ENCODE measurements at places on chromosomes 13 and 19.

DNA sequence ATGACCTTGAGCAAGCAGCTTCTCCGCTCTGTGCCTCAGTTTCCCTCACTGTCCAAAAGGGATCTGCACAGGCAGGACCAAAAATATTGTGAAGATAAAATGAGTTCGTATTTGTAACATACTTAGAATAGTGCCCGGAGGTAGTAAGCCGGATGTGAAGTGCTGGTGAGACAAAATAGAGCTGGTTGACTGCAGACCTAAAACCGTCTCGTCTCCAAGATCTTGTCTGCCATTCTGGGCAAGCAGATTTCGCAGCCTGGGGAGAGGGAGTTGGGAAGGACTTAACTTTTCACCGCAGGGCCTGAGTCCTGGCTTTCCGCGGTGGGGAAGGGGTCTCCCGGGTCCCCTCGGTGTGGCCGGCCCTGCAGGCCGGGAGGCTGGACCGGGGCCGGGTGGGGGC, 8.2 kb upstream of the BBC3 start:
- peak overlapping the region; percentile 37 for H3K27ac ChIP-seq
- H3K36me3 ChIP-seq, result no peaks in the 10 kb centered on the region
- peak overlapping the region; percentile 29 for H3K4me3 ChIP-seq
- peaks cover 40% of the 10 kb centered on the region for H3K4me1 ChIP-seq
- no peak for DNase-seq

DNA sequence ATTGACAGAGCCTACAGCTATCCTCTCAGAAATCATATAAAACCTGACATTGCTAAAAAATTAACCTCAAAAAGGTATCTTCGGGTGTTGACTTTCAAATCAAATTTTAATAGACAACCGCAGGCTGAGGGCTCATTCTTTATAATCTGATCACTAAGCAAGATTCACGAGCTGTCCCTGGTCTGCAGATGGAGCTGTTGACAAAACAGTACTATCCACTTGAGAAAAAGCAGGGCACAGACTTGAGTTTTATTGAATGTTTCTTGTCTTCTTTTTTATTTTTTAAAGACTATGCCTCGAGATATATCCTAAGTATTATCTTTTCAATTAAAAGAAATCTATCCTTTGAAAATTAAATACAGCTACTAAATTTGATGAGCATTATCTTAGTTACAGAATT, 540.5 kb downstream of the PCDH9 start:
- no peak overlapping the region for H3K27ac ChIP-seq
- no peaks in the 10 kb centered on the region for H3K36me3 ChIP-seq
- no peak for DNase-seq
- H3K27me3 ChIP-seq, result no peaks in the 10 kb centered on the region

DNA sequence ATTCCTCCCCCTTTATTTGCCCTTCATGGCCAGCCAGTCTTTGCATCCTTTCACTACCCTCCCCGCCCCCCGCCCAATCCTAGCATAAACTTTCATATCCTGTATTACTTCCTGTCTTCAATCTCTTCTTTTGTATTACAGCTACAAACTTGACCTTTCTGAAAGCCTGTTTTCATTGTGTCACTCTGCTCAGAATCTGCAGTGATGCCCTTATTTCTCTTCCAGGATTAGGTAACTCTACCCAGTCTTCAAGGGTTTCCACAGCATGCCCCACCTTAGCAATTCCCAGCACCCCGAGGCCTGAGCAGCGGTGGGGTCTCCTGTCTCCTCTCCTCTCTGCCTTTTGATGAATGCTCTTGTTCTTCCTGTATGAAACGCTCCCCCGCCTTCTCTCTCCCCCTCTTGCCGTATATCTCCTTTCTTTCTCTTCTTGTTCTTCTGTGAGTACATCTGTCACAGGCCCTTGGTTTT, 145.6 kb downstream of the SHISA2 start:
- no peaks in the 10 kb centered on the region for H3K36me3 ChIP-seq
- H3K4me1 ChIP-seq, result peaks cover 9% of the 10 kb centered on the region
- no peak overlapping the region for H3K4me3 ChIP-seq
- no peaks in the 10 kb centered on the region for H3K27me3 ChIP-seq
- DNase-seq, result peak; percentile 29

DNA sequence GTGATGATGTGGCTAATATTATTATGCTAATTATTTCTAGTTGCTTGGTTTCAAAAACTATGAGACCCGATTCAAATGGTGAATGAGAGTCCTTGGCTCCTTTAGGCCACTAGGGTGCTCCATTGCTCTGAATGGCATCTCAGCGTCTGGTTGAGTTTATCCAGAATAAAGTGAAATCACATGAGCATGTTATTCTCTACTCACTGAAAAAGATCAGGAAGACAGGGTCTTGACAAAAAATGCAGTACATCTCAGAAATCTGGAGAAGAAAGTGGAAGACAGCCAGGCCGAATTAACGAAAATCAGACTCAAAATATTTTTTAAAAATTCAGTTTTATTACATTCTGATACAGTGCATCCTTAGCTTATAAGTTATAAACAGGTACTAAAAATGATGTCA, 516.2 kb downstream of the MYO16 start:
- H3K4me3 ChIP-seq, result no peak overlapping the region
- H3K4me1 ChIP-seq, result no peaks in the 10 kb centered on the region
- H3K36me3 ChIP-seq, result no peaks in the 10 kb centered on the region
- peaks cover 6% of the 10 kb centered on the region for H3K27me3 ChIP-seq
- no peak overlapping the region for H3K27ac ChIP-seq
- no peak for DNase-seq

DNA sequence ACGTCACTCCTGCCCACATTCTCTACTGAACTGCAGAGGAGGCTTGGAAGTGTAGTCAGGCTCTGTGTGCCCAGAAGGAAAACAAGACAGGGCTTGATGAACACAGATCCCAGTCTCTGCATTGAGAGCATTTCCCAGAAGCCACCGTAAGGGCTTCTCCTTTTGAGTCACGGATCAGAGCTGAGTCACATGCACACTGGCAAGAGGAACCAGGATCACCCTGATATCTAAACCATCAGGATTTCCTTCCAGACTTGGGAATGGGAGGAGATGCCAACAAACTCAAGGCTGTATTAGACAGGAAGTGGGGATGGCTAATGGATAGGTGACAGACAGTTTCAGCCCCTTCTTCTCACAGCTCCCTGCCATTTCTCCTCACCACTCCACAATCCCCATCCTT, 17.7 kb upstream of the FBXO17 start:
- H3K27ac ChIP-seq, result no peak overlapping the region
- no peaks in the 10 kb centered on the region for H3K4me1 ChIP-seq
- H3K4me3 ChIP-seq, result no peak overlapping the region

DNA sequence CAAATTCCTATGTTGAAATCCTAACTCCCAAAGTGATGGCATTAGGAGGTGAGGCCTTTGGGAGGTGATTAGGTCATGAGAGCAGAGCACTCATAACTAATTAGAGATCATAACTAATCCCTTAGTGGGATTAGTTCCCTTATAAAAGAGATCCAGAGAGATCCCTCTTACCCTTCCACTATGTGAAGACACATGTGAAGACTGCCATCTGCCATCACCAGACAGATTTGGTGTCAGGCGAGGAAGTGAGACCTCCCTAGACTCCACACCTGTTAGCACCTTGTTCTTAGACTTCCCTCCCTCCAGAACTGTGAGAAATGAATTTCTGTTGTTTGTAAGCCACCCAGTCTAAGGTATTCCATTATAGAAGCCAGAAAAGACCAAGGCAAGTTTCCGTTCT, 112.2 kb downstream of the NDFIP2 start:
- no peaks in the 10 kb centered on the region for H3K36me3 ChIP-seq
- no peaks in the 10 kb centered on the region for H3K27me3 ChIP-seq
- H3K4me1 ChIP-seq, result no peaks in the 10 kb centered on the region
- H3K4me3 ChIP-seq, result no peak overlapping the region
- no peak for DNase-seq
- H3K27ac ChIP-seq, result no peak overlapping the region

GRCh38 chr13:28387740-28388501, 107.0 kb downstream of the FLT1 start:
- no peaks in the 10 kb centered on the region for H3K4me1 ChIP-seq
- no peaks in the 10 kb centered on the region for H3K27me3 ChIP-seq
- H3K27ac ChIP-seq, result no peak overlapping the region

GRCh38 chr13:106858903-106859532, 291.1 kb upstream of the ARGLU1 start:
- no peaks in the 10 kb centered on the region for H3K27me3 ChIP-seq
- no peak for DNase-seq
- H3K27ac ChIP-seq, result no peak overlapping the region
- H3K4me3 ChIP-seq, result no peak overlapping the region
- H3K36me3 ChIP-seq, result no peaks in the 10 kb centered on the region

Measured in naive thymus-derived CD4-positive, alpha-beta T cell (primary cell).